ENCODE measurements at places on chromosomes 2 and 18.

DNA sequence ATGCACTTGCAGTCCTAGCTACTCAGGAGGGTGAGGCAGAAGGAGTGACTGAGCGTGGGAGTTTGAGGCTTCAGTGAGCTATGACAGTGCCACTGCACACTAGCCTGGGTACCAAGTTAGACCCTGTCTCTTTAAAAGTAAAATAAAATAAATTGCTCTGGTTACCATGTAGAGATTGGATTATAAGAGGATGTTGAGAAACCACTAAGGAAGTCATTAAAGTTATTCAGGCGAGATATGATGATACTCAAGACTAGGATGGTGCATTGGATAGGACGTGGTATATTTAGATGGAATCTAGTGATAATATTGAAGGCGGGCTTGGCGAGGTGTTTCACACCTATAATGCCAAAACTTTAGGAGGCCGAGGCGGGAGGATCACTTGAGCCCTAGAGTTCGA lies 50.6 kb downstream of the BMPR2 start:
- DNase-seq: no peak

- DNase-seq: no peak
Measured at GRCh38 chr2:199223791-199224190, 233.9 kb downstream of the SATB2 start.

DNA sequence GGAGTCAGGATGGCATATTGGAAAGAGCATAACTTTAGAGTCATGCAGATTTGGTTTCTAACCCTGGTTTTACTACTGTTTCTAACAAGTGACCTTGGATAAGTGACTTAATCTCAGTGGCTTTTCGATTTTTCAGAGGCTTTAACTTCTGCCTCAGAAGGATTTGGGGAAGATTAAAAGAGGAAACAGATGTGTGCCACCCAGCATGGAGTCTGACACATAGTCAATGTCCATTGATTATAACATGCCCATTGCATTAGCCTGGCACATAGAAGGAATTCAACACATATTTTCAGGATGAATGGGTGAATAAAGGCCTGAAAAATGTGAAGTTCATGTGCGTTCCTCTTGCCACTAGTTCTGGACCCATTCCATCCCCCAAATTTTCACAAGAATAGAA lies 438.2 kb downstream of the EPHA4 start:
- DNase-seq: no peak

DNA sequence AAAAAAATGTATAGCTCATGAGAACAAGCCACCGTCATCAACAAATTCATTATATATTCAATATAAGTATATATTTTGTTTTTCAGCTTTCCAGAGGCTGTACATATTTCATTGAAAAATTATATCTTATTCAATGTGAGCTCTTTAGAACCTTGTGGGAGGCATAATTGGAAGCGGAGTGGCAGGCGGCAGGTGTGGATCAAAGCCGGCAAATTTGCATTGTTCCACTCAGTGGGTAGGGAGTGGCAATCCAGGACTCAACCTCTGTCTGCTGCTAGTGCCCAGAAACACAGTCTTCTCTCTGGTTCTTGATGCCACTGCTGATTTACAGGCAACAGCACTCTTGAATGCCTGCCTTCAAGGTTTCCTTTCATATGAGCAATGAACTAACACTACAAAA lies 46.9 kb downstream of the GCA start:
- no peak for DNase-seq

GRCh38 chr18:10320791-10321190 lies 133.6 kb upstream of the APCDD1 start:
- DNase-seq: no peak

GRCh38 chr18:38116716-38117115 lies 551.1 kb upstream of the CELF4 start:
- DNase-seq: no peak

DNA sequence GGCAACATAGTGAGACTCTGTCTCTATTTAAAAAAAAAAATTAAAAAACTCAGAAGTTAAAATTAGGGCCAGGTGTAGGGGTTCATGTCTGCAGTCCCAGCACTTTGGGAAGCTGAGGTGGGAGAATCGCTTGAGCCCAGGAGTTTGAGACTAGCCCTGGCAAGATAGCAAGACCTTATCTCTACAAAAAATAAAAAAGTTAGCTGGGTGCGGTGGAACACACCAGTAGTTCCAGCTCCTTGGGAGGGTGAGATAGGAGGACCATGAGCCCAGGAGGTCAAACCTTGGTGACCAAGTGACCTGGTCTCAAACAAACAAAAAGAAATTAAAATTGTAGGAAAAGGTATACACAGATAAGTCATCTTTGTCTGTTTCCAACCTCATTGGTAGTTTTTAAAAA lies 11.3 kb downstream of the TTLL4 start:
- DNase-seq: no peak

DNA sequence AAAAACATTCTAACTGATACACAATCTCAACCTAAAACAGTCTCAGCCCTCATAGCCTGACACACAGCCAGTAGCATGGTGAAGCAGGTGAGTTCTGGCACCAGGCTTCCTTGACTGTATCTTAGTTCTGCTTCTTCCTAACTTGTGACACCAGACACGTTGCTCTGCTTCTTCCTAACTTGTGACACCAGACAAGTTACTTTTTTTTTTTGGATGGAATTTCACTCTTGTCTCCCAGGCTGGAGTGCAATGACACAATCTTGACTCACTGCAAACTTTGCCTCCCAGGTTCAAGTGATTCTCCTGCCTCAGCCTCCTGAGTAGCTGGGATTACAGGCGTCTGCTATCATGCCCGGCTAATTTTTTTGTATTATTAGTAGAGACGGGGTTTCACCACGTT lies 6.7 kb upstream of the ATG16L1 start:
- no peak for DNase-seq

DNA sequence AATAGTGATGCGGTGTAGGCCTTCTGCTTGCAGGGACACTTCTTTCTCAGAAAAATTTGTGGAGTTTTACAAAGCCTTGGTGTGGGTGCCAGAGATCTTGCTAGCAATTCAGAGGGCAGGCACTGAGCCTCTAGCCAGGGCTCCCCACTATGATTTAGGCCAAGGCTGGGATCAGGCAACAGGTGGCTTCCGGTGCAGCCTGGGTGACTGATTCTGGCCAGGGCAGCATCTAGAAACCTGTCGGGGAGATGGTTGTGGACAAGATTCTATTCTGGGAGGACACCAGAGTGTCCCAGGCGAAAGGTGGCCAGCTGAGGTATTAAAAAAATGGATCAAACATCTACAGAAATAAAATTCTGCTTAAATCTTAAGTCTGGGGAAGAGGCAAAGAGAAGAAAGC lies 21.5 kb upstream of the TNP1 start:
- DNase-seq: no peak

- DNase-seq: no peak
Measured at GRCh38 chr2:19048593-19049266, 309.7 kb downstream of the OSR1 start.

- no peak for DNase-seq
Measured at GRCh38 chr2:109475531-109476210, 138.1 kb downstream of the SEPTIN10 start.

DNA sequence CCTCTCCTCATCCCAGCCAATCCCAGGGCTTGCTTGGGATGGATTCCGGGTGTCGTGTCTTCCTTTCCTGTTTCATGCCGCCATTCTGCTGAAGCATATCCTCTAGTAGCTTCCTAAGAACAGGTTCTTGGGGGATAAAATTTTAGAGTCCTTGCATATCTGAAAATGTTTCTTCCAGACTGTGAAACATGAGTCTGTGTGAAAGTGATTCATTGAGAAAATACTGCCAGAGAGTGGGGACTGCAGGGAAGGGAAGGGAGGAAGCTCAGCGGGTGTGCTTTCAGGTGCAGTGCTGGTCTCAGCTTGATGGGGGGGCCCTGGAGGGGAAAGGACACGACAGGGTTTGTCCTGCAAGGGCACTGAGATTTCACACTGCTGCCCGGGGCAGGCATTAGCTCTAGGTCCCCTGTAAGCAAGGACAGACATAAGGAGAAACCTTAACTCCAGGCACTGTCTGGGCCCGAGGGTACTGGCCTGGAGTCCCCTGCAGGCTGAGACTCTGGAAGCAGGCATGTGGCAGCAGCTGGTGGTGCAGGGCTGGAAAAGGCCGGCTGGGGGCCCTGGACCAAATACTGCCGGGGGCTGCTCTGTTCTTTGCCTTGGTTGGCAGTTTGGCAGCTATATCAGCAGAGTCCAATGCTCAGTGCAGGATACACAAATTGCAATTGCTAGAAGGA lies 97.6 kb upstream of the HS6ST1 start:
- DNase-seq: no peak

GRCh38 chr2:116545286-116546068 lies 1269.0 kb upstream of the DDX18 start:
- no peak for DNase-seq

DNA sequence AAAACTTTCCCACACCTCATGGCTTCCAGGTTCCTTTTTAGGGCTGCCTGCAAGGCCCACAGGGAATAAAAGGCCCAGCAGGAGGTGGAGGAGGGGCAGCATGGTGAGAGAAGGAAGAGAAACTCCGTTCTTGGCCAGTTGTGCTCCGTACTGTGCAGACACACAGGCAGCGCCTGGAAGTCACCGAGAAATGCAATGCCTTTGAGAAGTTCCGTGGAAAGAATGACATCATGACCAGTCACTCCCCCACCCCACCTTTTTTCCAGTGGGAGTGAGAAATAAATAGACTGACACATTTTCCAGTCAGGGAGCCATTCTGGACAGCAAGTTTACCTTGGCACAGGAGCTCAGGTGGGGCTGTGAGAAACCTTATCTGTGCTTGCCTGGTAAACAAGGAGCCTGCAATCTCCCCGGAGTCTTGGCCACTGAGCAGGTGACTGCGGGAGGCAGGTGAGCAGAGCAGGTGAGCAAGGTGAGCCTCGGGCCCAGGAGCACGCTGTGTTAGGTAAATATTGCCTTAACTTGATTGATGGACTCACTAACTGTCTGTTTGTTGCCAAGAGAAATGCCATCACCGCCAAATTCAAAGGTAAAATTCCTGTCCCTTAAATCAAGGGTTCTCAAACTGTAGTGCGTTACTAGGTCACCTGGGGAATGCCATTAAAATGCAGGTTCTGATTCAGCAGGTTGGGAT lies 13.5 kb upstream of the LBH start:
- no peak for DNase-seq

- no peak for DNase-seq
Measured at GRCh38 chr2:164567335-164567989, 53.8 kb downstream of the GRB14 start.

GRCh38 chr2:200635251-200635650 lies 49.4 kb downstream of the AOX1 start:
- no peak for DNase-seq

- DNase-seq: no peak
Measured at GRCh38 chr2:17093712-17094111, 424.5 kb downstream of the RAD51AP2 start.

DNA sequence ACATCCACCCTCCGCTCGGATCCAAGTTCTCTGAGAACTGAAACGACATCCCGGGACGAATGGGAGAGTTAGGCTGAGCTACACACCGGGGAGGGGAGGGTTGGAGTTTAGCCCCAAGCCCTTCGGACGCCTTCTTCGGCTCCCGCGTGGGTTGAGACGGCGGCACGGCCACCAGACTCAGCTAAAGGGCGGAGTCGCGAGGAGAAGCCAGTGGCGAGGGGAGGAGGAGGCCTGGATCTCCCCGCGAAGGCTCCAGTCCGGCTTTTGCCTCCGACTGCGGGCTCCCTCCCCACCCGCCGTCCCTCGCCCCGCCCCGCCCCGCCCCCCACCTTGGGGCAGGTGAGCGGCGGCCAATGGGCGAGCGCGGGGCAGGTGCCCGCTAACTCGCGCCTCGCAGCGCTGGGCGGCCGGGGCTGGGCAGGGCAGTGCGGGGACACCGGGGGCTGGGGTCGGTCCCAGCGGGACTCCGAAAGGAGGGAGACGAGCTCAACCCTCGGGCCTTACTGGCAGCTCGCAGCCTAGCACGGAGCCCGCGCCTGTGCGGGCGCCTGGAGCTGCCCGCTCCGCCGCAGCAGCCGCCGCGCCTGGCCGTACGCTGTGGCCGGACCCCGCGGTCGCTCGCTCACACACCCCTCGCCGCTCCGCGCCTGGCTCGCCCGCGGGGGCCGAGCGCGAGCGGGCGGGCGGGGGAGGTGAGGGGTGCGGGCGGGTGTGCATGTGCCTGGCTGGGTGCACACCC lies at the start of gene EMX1:
Gene EMX1 (plus strand): TSS at position 382 of the 739 bp plus-strand sequence. CDS start 334 bp downstream, at position 716.
- DNase-seq: peak; percentile 57

- no peak for DNase-seq
Measured at GRCh38 chr18:9861933-9862332, 23.8 kb upstream of the TXNDC2 start.

- DNase-seq: no peak
Measured at GRCh38 chr2:188381614-188382013, 89.9 kb downstream of the GULP1 start.

DNA sequence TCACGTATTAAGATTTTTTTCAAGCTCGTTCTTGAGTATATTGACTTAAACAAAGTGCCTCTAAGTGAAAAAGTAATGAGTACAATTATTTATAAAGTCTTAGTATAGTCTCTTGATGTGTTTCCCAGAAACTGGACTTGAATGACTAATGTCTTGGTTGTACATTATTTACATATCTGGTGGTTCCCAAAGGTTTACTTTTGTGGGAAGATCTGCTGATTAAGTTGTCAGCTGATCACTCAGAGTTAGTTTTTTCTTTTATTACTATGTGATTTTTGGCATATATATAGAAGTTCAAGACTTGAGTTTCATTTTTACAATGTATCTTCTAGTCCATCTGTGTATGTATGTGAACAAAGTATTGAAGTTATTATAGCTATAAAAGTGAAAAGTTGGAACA lies 29.5 kb downstream of the RNF144A start:
- DNase-seq: no peak

- DNase-seq: peak; percentile 75
Measured at GRCh38 chr18:3703732-3704176, 253.8 kb downstream of the TGIF1 start.

GRCh38 chr2:235924675-235925063 lies 243.5 kb downstream of the GBX2 start:
- DNase-seq: no peak
